ENCODE measurements at places on chromosomes 11 and 22. TPM values are rescaled to one million over a fixed set of nuclear protein-coding genes. Genes with fewer than 3 reads are reported as not detected.

The OSBP2 gene
- 3.0 TPM for total RNA-seq

- H3K36me3 ChIP-seq: no peaks in the 10 kb centered on the region
- no peaks in the 10 kb centered on the region for H3K27me3 ChIP-seq
- H3K4me3 ChIP-seq: no peak overlapping the region
Observed at GRCh38 chr11:129705341-129705740, 110.3 kb upstream of the TMEM45B start.

- H3K36me3 ChIP-seq: peaks cover 12% of the 10 kb centered on the region
- no peak for DNase-seq
- no peak overlapping the region for H3K4me3 ChIP-seq
- peaks cover 7% of the 10 kb centered on the region for H3K4me1 ChIP-seq
Observed at GRCh38 chr11:87097582-87097981, 59.8 kb downstream of the TMEM135 start.

DNA sequence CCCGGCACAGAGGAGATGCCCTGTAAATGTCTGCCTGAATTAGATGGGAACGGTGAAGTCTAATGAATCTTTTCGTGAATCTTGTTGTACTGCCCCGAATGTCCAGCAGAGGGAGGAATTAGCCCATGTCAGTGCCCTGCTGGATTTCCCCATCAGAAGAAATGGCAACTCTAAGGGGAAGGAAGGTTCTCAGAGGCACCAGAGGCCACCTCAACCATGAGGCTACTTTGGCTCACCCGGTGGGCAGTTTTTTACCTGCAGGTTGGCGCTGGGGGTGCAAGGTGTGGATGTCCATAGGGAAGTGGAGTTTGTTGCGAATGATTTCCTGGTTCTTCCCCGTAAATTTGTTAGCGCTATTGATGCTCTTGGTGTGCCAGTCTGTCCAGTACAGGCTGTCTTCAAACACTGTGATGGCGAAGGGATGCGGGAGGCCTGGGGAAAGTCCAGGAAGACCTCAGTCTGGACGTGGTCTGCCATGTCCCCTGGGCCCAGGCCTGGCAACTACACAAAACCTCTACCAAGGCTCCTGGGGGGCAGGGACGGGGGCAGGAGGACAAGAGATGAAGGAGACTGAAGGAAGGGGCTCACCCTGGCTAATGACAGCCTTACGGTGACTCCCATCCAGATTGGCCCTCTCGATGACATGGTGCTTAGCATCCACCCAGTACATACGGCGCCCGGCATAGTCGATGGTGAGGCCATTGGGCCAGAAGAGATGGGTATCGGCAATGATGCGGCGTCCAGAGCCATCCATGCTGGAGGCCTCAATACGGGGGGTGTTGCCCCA lies 28.5 kb downstream of the LRP4 start:
- no peak overlapping the region for H3K4me3 ChIP-seq
- DNase-seq: peak; percentile 45
- no peaks in the 10 kb centered on the region for H3K4me1 ChIP-seq
- H3K27me3 ChIP-seq: no peaks in the 10 kb centered on the region

DNA sequence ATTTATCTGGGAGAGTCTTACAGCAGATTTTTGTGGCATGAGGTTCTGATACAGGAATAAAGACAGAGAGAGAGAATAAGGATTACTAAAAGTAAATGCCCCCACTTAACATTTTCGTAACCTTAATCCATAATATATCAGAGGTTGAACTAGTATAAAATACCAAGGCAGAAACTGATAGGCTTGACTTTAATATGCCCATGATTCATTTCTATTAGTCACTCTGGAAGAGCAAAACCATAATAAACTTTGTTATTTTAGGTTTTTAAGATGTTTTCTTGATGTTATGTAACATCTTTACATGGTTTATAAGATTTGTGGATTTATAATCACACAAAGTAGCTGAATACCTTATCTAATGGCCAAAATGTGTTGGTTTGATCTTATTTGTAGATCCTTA lies 19.1 kb downstream of the GUCY1A2 start:
- no peak for DNase-seq
- H3K4me3 ChIP-seq: no peak overlapping the region
- no peak overlapping the region for H3K27ac ChIP-seq
- no peaks in the 10 kb centered on the region for H3K27me3 ChIP-seq
- H3K36me3 ChIP-seq: no peaks in the 10 kb centered on the region

- no peak overlapping the region for H3K4me3 ChIP-seq
- no peak overlapping the region for H3K27ac ChIP-seq
- no peaks in the 10 kb centered on the region for H3K36me3 ChIP-seq
- no peaks in the 10 kb centered on the region for H3K4me1 ChIP-seq
- no peak for DNase-seq
Observed at GRCh38 chr11:27757953-27758352, 57.7 kb upstream of the BDNF start.

DNA sequence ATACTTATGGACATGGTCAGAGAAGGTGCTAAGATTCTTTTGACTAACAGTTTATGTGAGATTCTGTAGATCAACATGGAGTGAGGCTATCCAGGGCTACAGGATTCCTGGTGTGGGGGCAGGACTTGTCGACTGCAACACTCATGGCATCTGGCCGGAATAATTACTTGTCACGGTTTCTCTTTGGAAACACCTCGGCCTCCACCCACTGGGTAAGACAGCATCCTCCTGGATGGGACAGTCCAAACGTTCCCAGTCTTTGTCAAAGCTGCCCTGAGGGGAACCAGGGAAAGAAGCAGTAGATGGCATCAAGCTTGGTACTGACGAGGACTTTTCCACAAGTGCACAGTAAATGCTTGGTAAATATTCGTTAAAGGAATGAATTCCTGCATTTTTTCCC lies 762.8 kb downstream of the BRD1 start:
- H3K4me3 ChIP-seq: no peak overlapping the region
- peaks cover 8% of the 10 kb centered on the region for H3K4me1 ChIP-seq
- no peaks in the 10 kb centered on the region for H3K36me3 ChIP-seq
- no peaks in the 10 kb centered on the region for H3K27me3 ChIP-seq
- no peak for DNase-seq

All from thoracic aorta (tissue), 2 donors.